Stimulated activated CD4-positive, alpha-beta T cell treated with anti-CD3 and anti-CD28 coated beads, Interleukin-12 subunit alpha, Interleukin-12 subunit beta, amount 100 ng/mL, for 24 hours (primary cell): ENCODE measurements at places on chromosomes 7 and 10.
A peak's percentile ranks its signal among the peaks of the same experiment; 100 is the strongest.

DNA sequence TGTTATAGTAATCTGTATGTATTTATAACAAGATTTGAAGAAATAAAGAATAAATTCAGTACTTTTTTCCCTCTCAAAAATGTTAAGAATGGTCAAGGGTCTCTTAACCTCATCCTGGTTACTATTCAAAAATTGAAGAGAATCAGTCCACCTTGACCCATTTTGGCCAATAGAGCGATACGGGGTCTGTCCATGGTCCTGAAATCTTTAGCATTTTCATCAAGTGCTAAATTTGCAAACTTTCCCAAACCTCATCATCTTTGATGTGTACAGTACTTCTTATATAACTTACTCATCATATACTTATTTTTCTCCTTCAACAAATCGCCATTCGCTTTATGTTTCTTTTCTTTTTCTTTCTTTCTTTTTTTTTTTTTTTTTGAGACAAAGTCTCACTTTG is 23.6 kb downstream of the TMEM178B start:
- DNase-seq = no peak

DNA sequence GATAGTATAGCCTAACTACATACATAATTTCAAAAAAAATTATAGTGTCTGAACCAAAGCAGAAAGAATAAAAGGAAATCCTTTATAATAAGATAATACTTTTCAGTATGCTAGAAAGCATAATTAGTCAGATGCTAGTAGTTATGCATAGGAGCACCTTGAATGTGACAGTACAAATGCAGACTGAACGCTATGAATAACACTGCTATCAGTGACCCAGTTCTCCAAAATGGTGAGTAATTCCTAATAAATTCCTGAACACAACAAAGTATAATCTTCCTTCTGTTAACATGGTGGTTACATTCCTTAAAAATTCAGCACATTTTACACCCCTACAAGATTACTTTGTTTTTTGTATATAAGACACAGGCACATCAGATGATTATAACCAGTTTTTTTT is 1.2 kb upstream of the CHPF2 start:
- no peak for DNase-seq

DNA sequence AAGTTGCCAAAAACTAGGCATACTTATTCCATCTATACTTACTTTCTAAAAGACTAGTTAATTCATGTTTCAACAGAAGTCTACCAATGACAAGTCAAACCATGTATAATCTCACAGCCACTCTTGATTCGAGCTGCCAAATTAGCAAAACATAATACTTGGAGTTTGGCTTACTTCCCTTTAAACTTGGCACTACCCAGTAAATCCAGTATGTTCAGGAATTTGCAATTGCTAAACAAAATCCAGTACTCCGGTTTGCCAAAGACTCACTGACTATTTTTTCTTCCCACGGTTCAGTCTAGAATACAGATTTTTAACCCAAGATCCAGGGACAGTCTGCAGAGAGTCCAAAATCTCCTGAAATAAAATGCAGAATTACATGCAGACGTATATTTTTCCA is 4.6 kb downstream of the OAT start:
- no peak for DNase-seq

DNA sequence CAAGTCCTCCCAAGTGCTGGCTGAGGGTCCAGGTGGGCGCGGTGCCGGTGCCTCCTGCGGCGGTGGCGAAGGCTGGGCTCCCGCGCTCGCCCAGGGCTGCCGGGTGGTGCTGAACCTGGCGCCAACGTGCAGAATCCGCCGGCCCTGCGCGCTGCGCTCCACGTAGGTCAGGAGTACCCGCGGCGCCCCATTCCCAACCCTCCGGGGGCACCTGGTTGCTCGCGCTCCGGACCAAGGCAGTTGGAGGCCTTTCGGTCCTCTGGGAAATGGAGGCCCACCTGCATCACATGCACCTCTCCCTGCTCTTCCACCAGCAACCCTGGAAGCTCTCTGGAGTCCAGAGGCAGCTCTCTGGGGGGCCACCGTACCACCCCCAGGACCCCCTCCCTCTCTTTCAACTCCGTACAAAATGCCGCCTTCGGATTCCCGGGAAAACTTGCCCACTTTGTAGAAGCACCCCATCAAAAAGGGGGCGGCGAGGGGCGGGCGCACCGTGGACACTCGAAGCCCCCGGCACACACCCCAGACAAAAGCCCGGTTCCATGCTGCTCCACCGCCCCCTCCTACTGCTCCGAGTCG is 745 bp downstream of the SLC16A9 start:
- peak; percentile 0 for DNase-seq

DNA sequence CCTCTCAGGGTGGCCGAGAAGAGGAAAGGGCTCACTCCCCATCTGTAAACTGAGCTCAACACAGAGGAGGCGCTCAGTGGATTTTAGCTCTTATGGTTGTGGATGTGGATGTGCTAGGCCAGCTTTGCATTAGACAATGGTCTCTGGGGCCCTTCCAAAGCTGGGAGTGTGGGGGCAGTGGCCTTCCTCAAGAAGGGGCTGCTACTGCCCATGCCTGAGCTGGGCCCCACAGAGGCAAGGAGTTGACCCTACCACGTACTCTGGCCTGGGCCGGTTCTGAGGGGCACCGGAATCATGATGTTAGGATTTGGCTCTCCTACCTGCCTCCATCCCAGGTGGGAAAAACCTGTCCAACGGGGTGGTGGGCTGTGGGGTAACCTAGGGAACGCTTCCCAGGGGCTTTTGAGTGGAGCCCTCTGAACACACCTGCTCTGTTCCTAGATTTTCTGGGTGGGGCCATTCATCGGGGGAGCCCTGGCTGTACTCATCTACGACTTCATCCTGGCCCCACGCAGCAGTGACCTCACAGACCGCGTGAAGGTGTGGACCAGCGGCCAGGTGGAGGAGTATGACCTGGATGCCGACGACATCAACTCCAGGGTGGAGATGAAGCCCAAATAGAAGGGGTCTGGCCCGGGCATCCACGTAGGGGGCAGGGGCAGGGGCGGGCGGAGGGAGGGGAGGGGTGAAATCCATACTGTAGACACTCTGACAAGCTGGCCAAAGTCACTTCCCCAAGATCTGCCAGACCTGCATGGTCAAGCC is 11.5 kb downstream of the AQP1 start:
- no peak for DNase-seq

GRCh38 chr7:95687759-95688343 is 84.5 kb upstream of the DYNC1I1 start:
- DNase-seq = no peak

GRCh38 chr10:98445200-98445812 is 1.4 kb downstream of the HPS1 start:
- DNase-seq = no peak

- DNase-seq = no peak
These were observed 286.7 kb upstream of the FZD8 start for GRCh38 chr10:35928748-35929147.

DNA sequence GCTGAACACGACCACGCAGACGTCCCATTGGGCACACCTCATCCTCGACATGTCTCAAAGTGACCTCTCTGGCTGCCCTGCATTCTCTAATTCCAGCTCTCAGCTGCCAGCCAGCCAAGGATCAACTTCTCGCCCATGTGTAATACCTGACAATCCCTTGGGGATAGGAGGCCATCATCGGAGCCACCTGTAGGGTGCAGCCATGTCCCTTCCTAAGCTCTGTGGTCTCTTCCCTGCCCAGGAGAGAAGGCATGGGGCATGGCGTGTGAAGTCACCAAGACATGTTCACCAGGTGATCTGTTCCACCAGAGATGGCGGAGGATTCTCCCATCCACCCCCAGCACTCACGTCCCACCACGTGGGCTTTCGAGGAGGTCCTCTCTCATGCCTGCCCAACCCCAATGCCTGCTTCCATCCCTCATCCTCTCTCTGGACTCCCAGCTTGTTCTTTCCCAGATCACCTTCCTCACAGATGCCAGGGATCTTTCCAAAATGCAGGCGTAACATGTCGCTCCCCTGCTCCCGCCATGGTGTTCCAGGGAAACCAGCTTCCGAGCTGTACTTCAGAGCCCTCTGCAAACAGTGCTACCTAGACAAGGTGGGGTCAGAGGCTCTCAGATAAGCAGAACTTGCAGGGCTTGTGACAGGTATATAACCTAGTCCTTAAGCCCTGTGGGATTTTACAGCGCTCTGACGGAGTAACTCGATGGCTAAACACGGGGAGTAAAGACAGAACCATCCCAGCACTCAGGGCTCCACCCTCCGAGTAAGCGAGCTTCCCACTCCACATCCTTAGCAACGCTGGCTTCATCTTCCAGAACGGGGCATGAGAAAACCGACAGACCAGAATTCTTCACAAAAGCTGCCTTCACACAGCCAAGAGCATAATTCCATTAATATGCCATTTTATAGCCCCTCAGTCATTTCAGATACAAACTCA is 41.1 kb downstream of the BRI3 start:
- no peak for DNase-seq

DNA sequence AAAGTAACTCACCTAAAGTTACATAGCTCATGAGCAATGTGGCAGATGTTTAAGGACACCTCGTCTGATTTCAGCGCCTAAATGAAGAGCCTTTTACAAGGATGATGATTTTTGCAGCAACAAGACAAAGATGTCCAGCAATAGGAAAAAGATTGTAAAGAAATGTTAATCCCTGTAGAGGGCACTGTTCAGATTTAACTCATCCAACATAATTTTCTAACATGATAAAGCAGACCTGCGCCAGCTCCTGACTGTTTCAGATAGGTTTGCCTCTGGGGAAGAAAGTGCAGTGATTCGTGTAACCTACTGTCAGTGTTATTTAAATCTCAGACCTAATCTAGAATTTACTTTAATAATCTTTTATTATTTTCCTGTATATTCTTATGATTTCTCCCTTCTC is 595.2 kb downstream of the AUTS2 start:
- DNase-seq = no peak

DNA sequence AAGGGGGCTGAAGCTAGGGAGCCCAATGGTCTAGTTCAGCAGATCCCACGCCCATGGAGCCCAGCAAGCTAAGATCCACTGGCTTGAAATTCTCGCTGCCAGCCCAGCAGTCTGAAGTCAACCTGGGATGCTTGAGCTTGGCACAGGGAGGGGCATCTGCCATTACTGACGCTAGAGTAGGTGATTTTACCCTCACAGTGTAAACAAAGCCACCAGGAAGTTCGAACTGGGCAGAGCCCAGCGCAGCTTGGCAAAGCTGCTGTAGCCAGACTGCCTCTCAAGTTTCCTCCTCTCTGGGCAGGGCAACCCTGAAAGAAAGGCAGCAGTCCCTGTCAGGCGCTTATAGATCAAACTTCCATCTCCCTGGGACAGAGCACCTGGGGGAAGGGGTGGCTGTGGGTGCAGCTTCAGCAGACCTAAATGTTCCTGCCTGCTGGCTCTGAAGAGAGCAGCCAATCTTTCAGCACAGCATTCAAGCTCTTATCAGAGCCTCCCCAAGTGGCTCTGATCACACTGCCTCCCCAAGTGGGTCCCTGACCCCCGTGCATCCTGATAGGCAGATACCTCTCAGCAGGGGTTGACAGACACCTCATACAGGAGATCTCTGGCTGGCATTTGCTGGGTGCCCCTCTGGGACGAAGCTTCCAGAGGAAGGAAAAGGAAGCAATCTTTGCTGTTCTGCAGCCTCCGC is 167.8 kb downstream of the CCDC71L start:
- DNase-seq = no peak
